Naive B cell (primary cell): ENCODE measurements at places on chromosomes 4 and X. TPM values are rescaled to one million over a fixed set of nuclear protein-coding genes. Genes with fewer than 3 reads are reported as not detected.

The ZFP42 gene
- not detected for polyA plus RNA-seq

The RBM46 gene
- not detected for polyA plus RNA-seq

The CXCL5 gene
- 0.35 TPM for polyA plus RNA-seq

The RAI2 gene
- polyA plus RNA-seq: not detected

The MAGEA9B gene
- polyA plus RNA-seq: not detected

The VEGFC gene
- not detected for polyA plus RNA-seq

The SPATA4 gene
- polyA plus RNA-seq: not detected

The DUX4 gene
- polyA plus RNA-seq: not detected

The IL2RG gene
- polyA plus RNA-seq: 884 TPM

The AMBN gene
- polyA plus RNA-seq: not detected

The DCX gene
- not detected for polyA plus RNA-seq

The NXF2B gene
- not detected for polyA plus RNA-seq

The GAGE12H gene
- not detected for polyA plus RNA-seq

The PAGE4 gene
- not detected for polyA plus RNA-seq

The UGT2B10 gene
- not detected for polyA plus RNA-seq

The ODAM gene
- not detected for polyA plus RNA-seq

The TKTL1 gene
- polyA plus RNA-seq: not detected

The RHOXF1 gene
- polyA plus RNA-seq: not detected

The SMR3B gene
- not detected for polyA plus RNA-seq

The GIMD1 gene
- not detected for polyA plus RNA-seq

DNA sequence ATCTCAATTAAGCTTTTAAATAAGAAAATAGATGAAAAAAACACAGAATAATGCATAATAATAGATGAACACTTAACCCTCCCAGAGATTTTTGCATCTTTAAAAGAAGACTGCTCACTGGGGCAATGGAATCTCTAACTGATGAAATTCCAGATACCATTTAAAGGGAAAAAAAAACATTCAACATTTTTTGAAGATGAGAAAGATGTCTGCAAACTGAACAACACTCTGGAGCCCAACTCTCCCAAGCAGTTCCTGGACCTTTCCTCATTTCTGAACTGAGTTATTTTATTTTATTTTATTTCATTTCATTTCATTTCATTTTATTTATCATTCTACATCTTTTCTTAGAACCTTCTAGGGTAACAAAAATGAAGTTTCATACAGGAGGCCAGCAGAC is 90.7 kb downstream of the CORIN start:
- H3K4me1 ChIP-seq: no peaks in the 10 kb centered on the region
- no peaks in the 10 kb centered on the region for H3K36me3 ChIP-seq
- H3K4me3 ChIP-seq: no peak overlapping the region
- no peak overlapping the region for H3K27ac ChIP-seq

GRCh38 chr4:107792711-107793110 is 32.0 kb upstream of the SGMS2 start:
- peaks cover 17% of the 10 kb centered on the region for H3K27me3 ChIP-seq
- H3K27ac ChIP-seq: no peak overlapping the region
- no peak for DNase-seq
- no peaks in the 10 kb centered on the region for H3K4me1 ChIP-seq

GRCh38 chr4:112370466-112370865 is 73.3 kb downstream of the ALPK1 start:
- H3K4me3 ChIP-seq: no peak overlapping the region
- no peaks in the 10 kb centered on the region for H3K27me3 ChIP-seq
- H3K27ac ChIP-seq: no peak overlapping the region
- peaks cover 4% of the 10 kb centered on the region for H3K4me1 ChIP-seq

- H3K4me1 ChIP-seq: peaks cover 2% of the 10 kb centered on the region
- H3K36me3 ChIP-seq: peaks cover 2% of the 10 kb centered on the region
- peaks cover 35% of the 10 kb centered on the region for H3K27me3 ChIP-seq
- no peak for DNase-seq
- no peak overlapping the region for H3K27ac ChIP-seq
Measured at GRCh38 chr4:184143770-184144564, 73.7 kb downstream of the ENPP6 start.

GRCh38 chr4:125985856-125986255 is 671.1 kb downstream of the FAT4 start:
- H3K4me3 ChIP-seq: no peak overlapping the region
- H3K36me3 ChIP-seq: no peaks in the 10 kb centered on the region
- DNase-seq: no peak
- H3K4me1 ChIP-seq: no peaks in the 10 kb centered on the region

GRCh38 chr4:16075975-16076757 is 7.7 kb downstream of the PROM1 start:
- no peak for DNase-seq
- peaks cover 25% of the 10 kb centered on the region for H3K27me3 ChIP-seq
- no peaks in the 10 kb centered on the region for H3K4me1 ChIP-seq
- no peak overlapping the region for H3K27ac ChIP-seq
- no peaks in the 10 kb centered on the region for H3K36me3 ChIP-seq

DNA sequence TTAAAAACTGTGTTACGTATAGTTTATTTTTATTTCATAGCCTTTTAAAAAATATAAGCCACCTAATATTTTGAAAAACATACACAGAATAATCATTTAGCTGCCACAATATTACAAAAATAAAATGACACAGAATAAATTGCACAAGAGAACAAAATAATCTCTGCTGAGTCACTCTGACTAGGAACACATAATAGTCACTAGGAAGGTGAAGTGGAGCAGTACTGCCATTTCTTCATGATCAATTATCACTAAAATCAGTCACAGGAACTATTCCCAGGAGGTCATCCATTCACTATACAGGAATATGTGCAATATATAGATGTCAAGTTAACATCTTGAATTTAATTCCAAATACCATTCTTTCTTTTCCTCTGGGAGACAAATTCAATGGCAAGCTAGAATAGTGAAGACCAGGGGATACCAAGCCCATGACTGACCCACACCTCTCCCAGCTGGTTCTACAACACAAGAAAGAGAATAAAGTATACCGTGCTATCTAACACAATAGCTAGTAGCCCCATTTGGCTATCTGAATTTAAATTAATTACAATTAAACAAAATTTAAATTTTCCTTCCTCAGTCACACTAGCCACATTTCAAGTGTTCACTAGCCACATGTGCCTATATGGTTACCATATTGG is 5.9 kb downstream of the SMIM43 start:
- H3K27ac ChIP-seq: no peak overlapping the region
- H3K36me3 ChIP-seq: no peaks in the 10 kb centered on the region
- H3K27me3 ChIP-seq: peaks cover 48% of the 10 kb centered on the region
- no peak overlapping the region for H3K4me3 ChIP-seq
- DNase-seq: no peak

DNA sequence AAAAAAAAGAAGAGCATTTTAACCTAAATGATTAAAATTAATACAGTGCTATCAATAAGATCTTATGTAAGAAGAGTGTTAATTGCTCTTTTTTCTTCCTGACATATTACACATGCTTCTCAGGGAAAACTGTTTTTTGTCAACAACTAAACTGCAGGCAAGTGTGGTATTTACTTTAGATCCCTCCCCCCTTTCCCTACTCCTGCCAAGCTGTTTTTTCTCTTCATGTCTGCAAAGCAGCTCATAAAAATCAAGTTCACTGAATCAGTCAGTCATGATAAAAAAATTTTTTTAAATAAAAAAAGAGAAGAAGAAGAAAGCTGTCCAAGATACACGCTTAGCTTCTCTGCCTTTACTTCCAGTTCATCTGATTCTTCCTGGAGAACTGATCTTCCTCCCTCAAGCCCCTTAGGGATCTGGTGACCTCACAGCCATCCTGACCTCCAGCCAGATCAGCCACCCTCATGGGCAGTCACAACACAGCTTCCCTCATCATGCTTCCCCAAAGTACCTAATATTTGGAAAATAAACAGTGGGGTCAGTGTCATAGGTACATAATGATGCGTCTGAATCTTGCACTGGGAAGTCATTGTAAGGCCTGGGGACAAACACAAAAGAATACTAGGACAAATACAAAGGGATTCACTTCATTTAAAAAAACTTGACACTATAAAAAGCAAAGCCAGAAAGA is 87.0 kb downstream of the ZNF827 start:
- no peaks in the 10 kb centered on the region for H3K27me3 ChIP-seq
- no peak overlapping the region for H3K27ac ChIP-seq
- H3K4me3 ChIP-seq: no peak overlapping the region

- no peak overlapping the region for H3K4me3 ChIP-seq
- H3K4me1 ChIP-seq: no peaks in the 10 kb centered on the region
- H3K36me3 ChIP-seq: no peaks in the 10 kb centered on the region
- DNase-seq: no peak
- peaks cover 7% of the 10 kb centered on the region for H3K27me3 ChIP-seq
- H3K27ac ChIP-seq: no peak overlapping the region
Measured at GRCh38 chr4:165464376-165464775, 85.6 kb downstream of the CPE start.

DNA sequence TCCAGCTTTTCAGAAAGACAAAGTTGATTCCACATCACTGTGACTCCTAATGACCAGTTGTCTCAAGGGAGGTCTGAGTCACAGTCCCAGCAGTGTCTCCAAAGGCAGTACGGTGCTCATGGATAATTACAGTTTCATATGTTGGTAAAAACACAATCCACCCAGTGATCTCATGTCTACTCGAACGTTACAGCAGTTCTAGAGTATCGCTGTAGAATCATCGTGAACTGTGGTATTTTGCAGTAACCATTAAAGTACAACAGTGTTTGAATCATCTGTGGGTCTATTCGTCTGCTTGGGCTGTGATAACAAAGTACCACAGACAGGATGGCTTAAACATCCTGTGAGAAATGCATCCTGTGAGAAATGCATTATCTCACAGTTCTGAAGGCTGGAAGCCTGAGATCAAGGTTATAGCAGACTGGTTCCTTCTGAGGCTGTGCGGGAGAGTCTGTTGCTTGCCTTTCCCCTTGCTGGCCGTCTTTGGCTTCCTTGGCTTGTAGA is 121.1 kb upstream of the SORBS2 start:
- no peak for DNase-seq
- H3K4me1 ChIP-seq: no peaks in the 10 kb centered on the region
- H3K27me3 ChIP-seq: peaks cover 13% of the 10 kb centered on the region
- no peak overlapping the region for H3K4me3 ChIP-seq
- no peaks in the 10 kb centered on the region for H3K36me3 ChIP-seq

- no peaks in the 10 kb centered on the region for H3K36me3 ChIP-seq
Measured at GRCh38 chrX:105647749-105648148, 174.6 kb upstream of the NRK start.

DNA sequence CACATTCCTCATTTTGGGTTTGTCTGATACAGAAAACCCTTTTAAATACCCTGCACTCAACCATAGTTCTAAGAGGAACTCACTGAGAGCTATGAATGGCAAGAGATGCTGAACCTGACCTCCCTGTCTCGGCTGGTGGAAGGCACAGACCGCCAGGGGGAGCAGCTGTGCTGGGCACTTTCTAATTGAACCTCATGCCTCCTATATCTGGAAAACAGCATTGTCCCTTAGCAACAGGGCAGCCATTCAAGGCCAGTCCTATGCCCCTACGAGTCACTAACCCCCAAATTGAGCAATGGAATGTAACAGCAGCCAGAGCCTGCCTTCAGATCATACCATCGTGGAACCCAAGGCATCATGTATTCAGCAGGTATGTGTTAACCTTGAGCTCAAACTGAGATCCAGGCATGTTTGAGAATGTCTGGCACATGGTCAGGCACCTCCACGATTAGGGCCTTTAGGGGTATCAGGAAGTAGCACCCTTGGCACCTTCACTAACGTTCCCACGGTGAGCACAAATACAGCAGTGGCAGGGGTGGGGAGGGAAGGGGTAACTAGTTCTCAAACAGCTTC is 5.1 kb downstream of the USP27X start:
- no peaks in the 10 kb centered on the region for H3K36me3 ChIP-seq
- no peak overlapping the region for H3K4me3 ChIP-seq

DNA sequence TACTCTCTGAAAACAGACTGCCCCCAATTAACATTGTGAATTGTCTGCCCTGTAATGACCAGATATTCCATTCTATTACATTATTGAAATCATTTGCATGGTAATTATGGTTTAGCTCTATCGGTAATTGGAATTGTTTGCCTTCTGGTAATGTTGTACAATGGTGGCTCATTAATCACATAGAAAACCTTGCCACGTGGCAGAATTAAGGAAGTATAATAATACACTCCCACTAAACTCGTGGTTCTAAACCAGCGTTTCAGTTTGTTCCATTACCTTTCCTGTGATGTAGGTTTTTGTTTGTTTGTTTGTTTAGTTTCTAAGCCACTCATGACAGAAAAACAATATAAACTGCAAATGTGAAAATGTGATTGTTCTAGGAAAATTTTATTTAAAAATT is 45.1 kb upstream of the TAPT1 start:
- H3K4me3 ChIP-seq: peak overlapping the region; percentile 42
- H3K27me3 ChIP-seq: no peaks in the 10 kb centered on the region
- peaks cover 16% of the 10 kb centered on the region for H3K4me1 ChIP-seq
- H3K36me3 ChIP-seq: no peaks in the 10 kb centered on the region
- no peak for DNase-seq

DNA sequence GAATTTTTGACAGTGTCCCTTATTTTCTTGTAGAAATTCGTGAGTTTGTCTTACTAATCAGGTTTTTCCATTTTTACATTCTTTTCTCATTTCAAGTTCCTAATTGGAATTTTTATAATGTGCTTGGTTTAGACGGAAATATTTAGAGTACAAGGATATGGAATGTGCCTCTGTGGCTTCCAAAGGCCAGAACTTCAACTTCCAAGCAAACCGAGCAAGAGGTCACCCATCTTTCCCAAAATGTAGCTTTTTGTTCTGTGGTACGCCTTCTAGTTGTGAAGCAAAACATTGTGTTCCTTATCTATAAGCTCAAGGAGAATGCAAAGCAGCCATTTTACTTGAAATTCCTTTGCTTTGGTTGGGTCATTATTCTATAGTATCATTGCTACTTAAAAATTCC is 212.8 kb upstream of the PACRGL start:
- H3K36me3 ChIP-seq: no peaks in the 10 kb centered on the region
- no peaks in the 10 kb centered on the region for H3K4me1 ChIP-seq
- H3K27ac ChIP-seq: no peak overlapping the region
- no peak for DNase-seq
- no peaks in the 10 kb centered on the region for H3K27me3 ChIP-seq
- no peak overlapping the region for H3K4me3 ChIP-seq

DNA sequence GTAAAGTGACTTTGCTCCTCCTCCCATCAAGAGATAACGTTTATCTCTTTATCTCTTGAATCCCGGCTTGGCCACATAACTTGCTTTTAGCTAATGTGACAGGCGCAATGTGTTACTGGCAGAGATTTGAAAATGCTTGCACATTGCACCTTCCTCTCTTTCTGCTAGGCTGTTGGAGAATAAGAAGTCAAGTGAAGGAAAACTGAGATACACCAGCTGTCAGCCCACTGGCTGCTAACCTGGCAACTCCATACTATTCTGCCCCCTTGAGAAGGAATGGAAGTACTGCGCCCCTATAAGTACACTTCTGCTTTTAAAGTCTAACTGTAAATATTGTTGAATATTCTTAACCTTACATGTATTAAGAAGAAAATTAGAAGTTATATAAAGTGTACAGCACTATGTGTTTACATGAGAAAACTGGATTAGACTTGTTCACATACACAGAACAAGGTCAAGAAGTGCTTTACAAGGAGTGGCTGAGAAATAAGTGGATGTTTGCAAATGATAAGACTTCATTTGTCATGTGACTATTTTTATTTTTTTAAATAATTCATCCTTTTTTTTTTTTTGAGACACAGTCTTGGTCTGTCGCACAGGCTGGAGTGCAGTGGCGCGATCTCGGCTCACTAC is 424.5 kb upstream of the CTSO start:
- no peaks in the 10 kb centered on the region for H3K36me3 ChIP-seq
- no peak overlapping the region for H3K4me3 ChIP-seq
- DNase-seq: no peak
- no peaks in the 10 kb centered on the region for H3K4me1 ChIP-seq
- H3K27ac ChIP-seq: no peak overlapping the region
- no peaks in the 10 kb centered on the region for H3K27me3 ChIP-seq
